ENCODE measurements at places on chromosomes 12 and 14.
A peak's percentile ranks its signal among the peaks of the same experiment; 100 is the strongest.

GRCh38 chr14:36105401-36105800, 71.1 kb downstream of the PTCSC3 start:
- DNase-seq, result no peak

- DNase-seq, result no peak
Observed at GRCh38 chr14:60276347-60276746, 27.3 kb downstream of the PPM1A start.

- DNase-seq, result no peak
Observed at GRCh38 chr12:45010059-45010458, 40.8 kb downstream of the DBX2 start.

GRCh38 chr14:63542231-63542999, 762 bp downstream of the PPP2R5E start:
- peak; percentile 2 for DNase-seq

- DNase-seq, result no peak
Observed at GRCh38 chr14:26394150-26394810, 203.6 kb downstream of the NOVA1 start.

DNA sequence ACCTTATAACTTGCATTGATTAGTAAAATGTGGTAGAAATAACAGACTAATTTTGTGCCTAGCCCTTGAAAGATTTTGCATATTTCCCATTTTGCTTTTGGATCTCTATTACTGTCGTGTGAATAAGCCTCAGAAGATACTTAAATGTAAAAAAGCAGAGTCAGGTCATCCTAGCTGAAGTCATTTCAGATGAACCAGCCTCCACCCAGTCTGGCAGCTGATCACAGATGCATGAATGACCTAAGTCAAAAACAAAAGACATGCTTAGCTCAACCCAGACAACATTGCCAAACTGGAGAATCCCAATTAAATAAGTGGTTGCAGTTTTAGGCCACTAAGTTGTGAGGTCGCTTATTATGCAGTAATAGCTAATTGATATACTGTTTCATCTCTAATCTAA, 349.9 kb downstream of the C12orf50 start:
- DNase-seq, result no peak

DNA sequence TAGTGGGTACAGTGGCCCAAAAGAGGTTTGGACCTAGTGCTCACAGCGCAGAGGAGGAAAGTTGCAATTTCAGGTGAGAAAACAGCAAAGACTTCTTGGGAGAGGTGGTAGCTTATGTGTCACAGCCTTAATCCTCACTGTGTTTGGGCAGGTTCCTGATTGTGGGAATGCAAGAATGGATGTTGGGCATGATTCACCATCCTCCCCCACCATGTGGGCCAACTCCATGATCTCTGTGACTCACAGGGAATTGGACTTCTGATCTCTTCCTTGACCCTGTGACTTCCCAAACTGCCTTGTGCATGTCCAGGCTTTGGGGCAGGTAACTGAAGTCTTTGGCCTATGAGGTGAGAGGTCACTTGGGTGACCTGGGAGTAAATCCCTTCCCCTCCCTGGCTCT, 1.8 kb upstream of the CHST11 start:
- no peak for DNase-seq

GRCh38 chr14:90788031-90788430, 28.2 kb downstream of the TTC7B start:
- no peak for DNase-seq

- DNase-seq, result no peak
Observed at GRCh38 chr14:58272588-58273372, 25.6 kb upstream of the ARID4A start.

GRCh38 chr12:39912211-39912980, 193.5 kb downstream of the SLC2A13 start:
- DNase-seq, result no peak

DNA sequence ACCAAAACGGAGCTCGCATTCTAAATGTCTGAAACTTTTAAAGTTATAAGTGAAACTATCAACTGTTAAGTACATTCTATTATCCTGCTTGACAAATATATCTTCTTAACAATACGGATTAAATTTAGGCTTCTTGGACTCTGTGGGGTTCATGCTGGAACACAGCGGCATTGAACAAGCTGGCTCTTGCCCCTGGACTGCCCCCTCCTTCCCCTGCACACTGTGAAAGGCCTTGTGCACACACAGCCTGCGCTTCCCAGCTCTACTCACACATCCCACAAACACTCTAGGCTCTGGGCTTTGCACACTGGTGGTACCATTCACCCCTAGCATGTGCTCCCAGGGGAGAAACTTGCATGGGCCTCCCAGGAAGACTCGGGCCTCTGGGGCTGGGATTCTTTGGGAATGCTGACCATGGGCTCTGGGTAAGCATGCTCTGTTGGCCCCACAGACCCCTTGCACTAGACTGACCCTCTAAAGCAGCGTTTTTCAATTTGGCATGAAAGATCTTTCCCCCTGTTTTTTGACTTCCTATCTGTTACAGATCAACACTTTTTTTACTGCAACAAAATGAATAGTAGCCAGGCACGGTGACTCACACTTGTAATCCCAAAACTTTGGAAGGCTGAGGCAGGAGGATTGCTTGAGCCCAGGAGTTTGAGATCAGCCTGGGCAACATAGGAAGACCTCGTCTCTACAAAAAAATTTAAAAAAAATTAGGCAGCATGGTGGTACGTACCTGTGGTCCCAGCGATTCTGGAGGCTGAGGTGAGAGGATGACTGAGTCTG, 96.2 kb upstream of the CPM start:
- DNase-seq, result no peak

GRCh38 chr12:18942669-18943068, 186.9 kb upstream of the PLEKHA5 start:
- DNase-seq, result no peak

DNA sequence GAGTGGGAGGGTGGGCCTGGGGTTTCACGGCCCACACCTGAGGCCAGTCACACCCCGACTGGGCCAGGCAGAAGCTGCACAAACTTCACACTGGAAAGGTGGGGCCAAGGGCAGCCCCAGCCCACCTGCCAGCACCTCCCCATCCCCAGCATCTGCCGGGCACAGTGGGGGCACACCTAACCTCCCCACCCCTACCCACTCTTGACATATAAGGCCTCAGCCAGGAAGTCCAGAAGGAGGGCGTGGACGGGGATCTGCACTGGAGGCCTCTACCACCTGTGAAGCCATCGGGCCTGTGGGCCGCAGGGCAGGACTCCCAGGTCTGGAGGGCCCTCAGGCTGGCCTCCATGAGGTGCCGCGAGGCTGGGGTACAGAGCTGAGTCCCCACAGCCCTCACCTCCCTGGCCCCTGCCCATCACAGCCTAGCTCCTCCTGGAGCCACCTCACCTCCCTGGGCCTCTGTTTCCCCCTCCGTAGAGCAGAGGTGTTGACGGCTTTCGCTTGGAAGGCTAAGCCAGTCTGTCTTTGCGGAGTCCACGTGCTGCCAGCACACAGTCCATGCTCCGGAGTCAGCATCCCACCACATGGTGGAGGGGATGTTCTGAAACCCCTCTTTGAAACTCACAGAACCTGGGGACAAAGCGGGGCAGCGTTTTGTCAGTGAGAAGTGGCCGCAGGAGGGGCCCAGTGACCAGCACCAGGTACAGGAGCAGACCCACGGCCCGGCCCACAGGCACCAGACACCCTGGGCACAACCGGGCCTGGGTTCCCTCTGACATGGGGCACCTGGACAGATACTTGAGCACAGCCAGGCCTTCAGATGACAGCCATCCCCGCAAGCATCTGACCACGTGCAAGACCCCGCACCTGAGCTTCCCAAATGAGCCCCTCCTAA, 38.2 kb upstream of the INF2 start:
- DNase-seq, result no peak

- no peak for DNase-seq
Observed at GRCh38 chr14:45136399-45136798, 669 bp downstream of the FANCM start.

- peak; percentile 66 for DNase-seq
Observed at GRCh38 chr12:106136263-106136662, 2.5 kb downstream of the NUAK1 start.

DNA sequence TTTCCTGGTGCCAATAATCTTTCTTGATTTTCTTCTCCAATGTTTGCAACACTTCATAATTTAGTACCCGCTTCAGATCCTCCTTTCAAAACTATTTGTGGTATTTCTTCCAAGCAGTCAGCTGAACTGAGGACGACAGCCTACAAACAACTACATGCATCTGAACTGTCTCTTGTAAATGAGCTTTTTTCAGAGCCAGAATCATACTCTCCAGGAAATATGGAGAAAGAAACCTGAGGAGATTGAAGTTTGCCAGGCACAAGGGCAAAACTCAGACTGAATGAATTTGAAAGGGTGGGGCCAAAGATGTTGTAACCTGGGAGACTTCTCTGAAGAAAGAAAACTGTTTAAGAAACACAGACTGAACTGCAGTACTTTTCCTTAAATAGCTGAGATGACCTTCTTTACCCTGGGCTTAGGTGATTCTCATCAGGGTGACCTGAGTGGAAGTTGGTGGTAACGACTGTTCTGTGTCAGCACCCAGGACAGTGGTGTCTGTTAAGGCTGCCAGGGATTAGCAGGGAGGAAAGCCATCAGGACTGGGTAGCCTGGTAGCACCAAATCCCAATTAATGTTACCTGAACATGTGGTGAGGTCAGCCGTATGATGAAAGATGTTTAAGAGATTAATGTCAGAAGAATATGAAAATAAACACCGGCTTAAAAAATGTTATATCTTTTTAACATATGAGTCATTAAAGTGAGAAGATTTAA, 95.0 kb downstream of the TGFB3 start:
- no peak for DNase-seq

GRCh38 chr12:120230326-120230973, 29.5 kb upstream of the RPLP0 start:
- DNase-seq, result no peak

- DNase-seq, result peak; percentile 73
Observed at GRCh38 chr12:112978163-112979040, at the start of gene OAS2. Gene OAS2 (plus strand): TSS chr12:112978519. CDS start chr12:112978609, 90 bp downstream.

DNA sequence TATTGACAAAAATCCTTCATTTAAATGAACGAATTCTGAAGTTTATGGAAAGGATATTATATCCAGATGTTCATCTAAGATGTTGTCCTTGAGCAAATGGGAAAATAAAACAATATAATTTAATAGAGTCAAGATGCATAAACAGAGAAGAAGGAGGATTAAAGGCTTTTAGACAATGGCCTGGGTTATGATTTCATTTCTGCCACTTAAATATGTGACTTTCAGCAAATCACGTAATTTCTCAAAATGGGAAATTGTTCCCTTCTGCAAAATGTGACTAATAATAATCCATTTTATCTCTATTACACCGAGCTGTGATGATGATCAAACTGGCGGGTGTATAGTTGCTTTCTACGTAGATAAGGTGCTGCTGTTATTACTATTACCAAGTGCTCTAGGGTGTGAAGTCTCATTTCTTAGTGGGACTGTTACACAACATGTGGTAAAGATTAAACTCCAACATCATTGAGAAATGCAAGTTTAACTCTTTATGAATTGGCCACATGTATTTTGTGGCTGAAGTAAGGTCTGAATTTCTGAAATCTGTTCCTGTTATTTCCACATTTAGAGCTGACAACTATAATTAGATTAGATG, 157.0 kb downstream of the MYRFL start:
- no peak for DNase-seq

GRCh38 chr14:52342849-52343596, 28.9 kb downstream of the PTGER2 start:
- DNase-seq, result no peak

Data from T-helper 1 cell (primary cell).